Fibroblast of skin of left biceps (primary cell): ENCODE measurements at places on chromosomes 6 and 20.
A peak's percentile ranks its signal among the peaks of the same experiment; 100 is the strongest.

- no peak for DNase-seq
Observed at GRCh38 chr6:90701146-90701781, 114.4 kb upstream of the MAP3K7 start.

- peak; percentile 26 for DNase-seq
Observed at GRCh38 chr20:64083378-64083803, 807 bp downstream of the LKAAEAR1 start.

DNA sequence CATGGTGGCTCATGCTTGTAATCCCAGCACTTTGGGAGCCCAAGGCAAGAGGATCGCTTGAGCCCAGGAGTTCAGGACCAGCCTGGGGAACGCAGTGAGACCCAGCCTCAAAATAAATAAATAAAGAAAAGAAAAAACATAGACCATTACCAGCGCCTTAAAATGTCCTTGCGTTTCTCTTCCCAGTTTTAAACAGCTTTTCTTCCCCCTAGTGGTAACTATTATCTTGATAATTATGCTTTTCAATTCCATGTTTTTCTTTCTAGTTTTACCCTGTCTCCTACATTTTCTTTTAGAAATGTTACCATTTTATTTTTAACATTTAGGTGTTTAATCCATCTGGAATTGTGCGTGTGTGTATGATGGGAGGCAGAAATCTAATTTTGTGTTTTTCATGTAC lies 24.4 kb downstream of the DNAH8 start:
- no peak for DNase-seq

DNA sequence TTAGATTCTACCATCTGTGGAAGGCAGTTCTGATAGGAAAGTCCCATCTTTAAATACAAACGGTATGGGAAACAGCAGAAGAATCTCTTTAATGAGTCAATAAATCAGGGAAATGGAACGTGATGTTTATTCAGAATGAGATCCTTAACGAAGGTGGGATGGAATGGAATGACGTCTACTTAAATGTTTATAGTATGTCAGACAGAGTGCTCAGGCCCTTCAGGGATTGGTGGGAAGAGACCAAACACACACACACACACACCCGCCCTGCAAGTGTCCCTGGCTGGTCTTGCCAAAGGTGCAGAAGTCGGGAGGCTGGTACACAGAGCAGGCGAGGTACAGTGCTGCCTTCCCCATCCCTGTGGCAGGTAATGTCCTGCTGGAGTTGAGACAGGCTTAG lies 164.0 kb downstream of the FARS2 start:
- no peak for DNase-seq

DNA sequence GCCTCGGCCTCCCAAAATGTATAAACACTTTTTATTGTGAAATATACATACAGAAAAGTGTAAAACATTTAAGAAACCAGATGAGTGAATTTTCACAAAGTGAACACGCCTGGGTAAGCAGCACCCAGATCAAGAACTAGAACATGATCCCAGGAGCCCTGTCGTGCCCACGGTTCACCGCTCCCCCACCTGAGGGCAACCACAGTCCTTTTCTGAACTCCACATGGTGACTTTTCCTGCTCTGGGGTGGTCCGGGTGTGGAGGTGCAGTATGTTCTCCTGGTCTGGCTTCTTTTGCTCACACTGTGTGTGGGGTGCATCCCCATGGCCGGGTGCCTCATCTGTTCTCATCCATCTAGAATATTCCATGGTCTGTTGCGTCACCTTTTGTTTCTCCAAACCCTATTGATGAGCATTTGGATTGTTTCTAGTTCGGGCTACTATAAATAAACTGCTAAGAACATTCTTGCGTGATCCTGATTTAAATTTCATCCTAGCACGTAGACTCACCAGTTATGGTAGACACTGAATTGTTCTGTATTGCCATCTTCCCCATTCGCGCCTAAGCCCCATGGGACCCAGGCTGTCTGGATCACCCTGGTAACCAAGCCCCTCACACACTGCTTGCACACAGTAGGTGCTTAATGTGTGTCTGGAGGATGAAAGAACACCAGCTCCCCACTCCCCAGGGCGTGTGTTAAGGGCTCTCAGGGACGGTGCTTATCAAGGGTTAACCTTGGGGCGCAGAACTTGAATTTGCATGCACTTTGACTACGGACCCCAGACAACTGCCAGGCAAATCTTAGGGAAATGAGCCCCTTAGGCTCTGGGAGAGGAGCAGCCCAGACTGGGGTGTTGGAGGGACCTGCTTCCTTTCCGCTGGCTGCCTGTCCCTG lies 56.2 kb downstream of the CTCFL start:
- DNase-seq = no peak

GRCh38 chr20:54323227-54323734 lies 115.4 kb downstream of the PFDN4 start:
- DNase-seq = no peak

DNA sequence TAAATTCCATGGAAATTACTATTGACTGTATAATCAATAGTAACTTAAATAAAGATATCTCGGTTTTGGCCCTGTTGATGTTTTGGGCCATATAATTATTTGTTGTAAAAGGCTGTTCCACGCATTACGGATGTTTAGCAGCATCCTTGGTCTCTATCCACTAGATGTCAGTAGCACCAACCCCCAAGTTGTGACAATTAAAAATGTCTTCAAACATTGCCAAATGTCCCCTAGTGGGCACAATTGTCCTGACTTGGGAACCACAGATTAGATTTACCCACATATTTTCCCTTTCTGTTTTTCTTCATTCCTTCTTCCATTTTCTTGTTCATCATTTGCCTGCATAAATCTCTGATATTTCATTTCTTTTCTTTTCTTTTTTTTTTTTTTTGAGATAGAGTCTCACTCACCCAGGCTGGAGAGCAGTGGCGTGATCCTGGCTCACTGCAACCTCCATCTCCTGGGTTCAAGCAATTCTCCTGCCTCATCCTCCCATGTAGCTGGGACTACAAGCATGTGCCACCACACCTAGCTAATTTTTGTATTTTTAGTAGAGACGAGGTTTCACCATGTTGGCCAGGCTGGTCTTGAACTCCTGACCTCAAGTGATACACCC lies 13.6 kb upstream of the WFDC8 start:
- peak; percentile 7 for DNase-seq

- DNase-seq = no peak
Observed at GRCh38 chr6:11324453-11325015, 92.1 kb upstream of the NEDD9 start.

DNA sequence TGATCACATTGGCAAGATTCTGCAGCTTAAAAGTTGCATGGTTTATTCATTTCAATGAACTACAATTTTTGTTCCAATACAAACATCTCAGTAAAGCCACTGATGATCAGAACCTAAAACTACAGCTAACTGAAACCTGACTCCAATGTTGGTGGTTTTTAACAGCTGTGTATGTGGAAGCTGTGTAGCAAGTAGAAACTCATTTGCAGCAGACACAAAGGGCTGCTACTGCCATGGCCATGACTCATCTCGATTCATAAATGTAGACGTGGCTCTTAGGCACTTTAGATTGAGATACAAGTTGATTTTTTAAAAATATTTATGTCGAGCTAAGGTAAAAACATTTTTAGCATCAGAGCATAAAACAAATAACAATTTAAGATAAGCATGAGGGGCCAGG lies 19.5 kb upstream of the MAP3K4 start:
- DNase-seq = peak; percentile 90

GRCh38 chr20:53757472-53757913 lies 163.9 kb upstream of the ZNF217 start:
- no peak for DNase-seq

DNA sequence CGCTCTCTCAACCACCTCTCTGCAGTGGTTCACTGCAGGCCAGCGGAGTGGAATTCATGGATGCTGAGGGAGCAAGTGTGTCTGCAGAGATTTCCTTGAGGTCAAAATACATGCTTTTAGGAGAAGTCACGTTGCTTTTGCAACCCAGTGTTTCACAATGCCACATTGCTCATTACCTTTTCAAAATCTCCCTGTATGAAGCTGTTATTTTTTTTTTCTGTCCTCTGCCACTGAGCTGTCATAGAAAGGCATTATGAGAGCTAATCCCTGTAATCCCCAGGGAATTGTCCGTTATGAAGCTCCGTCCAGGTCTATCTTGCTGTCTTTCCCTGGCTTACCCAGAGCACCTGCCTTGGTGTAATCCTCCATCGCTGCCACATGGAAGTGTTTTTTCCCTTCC lies 60.5 kb upstream of the SLC22A23 start:
- DNase-seq = peak; percentile 88

DNA sequence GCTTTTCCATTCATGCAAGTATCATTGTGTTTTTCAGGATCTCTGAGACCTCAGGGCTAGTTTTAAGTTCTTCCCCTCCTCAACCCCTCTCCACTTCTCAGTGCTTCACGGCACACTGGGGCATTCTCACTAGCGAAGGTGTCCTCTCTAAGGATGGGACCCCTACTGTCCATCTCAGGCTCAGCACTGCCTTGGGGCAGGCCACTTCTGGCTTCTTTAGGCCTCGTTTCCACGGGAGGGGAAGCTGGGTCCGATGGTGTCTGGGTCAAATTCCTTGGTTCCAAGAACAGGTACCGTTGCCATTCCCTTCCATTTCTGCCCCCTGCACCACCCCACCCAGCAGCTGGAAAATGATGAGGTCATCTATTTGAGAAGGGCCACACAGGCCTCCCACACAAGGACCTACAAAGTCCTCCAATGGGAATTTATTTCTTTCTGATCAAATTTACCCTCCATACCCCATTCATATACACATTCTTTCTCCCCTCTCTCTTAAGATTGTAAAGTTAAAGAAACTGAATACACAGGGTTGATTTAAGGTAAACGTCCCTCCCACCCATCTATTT lies 17.2 kb downstream of the GNAS start:
- DNase-seq = no peak

DNA sequence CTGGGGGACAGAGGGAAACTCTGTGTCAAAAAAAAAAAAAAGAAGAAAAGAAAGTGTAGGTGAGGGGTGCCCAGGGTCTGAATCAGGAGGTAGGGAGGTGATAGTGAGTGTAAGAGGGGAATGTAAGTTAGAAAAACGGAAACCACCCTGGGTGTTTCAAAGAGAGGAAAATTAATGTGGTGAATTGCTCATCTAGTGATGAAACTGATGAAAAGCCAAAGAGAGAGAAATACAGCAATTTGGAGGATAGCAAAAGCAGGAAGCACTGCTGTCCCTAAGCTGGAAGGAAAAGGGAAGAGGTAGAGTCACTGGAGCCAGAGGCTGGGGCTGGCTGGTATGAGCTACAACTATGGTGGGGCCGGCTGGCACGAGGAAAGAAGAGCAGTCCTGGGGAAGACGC lies 85.0 kb upstream of the CEP85L start:
- DNase-seq = no peak

DNA sequence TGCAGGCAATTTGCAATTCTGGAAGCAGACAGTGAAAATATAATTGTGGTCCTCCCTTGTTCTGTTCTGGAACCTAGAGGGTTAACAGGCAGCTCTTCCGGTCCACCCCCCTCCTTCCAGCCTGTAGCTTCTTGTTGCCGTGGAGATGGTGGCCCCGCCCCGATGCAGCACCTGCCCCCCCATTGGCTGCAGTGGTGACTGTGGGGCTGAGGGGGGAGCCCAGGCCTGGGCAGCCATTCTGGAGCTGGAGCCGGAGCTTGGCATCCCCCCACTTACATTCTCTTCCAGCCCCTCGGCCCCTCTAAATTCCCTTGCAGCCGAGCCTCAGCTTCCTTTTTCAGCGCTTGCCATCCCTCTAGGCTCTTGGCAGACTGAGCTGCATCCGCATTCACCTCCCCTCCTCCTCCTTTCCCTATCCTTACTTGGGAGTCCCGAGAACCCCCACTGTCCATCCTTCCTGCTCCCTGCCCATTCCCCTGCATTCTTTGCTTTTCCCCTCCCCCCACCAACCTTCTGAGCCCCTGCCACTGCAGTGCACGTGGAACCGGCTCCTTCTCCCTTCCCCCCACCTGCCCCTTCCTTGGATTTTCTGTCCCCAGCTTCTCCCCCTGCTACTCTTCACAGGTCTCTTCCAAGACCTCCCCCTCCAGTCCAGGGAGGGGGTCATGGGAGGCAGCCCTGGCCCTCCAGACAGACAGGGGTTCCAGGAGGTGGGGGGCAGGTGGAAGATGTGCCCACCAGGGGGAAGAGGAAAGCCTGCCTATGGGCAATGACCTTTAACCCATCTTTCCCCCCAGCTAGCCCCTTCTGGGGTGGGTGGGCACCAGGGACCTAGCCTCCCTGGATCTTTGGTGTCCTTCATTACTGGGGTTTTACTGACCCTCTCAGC lies 11.4 kb downstream of the SYNGAP1 start:
- DNase-seq = no peak

GRCh38 chr6:130140084-130140483 lies 82.7 kb downstream of the SAMD3 start:
- no peak for DNase-seq

DNA sequence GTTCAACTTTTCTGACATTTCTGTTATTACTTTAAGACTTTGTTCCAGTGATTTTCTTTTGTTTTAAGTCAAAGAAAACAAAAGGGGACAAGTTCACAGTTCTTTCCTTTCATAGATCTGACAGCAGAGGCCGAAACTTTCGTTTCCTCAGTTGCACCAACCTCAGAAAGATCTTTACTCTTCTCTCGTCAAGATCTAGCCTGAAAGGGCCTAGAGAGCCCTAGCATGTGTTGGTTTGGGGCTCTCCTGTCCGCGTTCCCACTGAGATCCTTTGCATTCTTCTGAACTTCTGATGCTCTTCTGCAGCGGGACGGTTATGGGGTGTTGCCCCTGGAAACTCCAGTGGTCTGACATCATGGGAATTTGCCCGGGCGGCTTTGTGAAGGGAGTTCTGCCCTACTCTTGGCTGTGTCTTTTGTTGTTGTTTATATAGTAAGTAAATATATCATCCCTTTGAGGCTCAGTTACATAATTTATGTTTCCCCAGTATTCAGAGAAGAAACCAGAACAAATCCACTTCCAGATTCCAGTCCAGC lies 129.1 kb downstream of the SASH1 start:
- no peak for DNase-seq

DNA sequence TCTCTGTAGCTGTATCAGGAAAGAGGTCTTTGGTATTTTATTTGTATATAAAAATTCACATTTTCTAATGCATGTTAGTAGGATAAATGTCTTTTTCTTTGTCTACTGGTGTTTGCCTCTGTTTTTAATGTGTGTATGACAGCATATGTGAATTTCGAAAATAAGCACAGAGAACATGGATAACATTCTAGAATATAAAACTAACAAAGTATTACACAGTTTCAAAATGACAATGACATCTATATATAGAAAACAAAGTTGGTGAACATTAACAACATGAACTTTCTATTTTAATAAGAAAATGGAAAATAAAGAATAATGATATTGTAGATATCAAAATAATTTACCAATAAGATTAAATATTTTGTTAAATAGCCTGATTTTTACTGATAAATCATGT lies 608.0 kb downstream of the COL12A1 start:
- no peak for DNase-seq

GRCh38 chr6:27650620-27651370 lies 177.9 kb upstream of the ZNF184 start:
- DNase-seq = no peak

GRCh38 chr6:110542311-110543024 lies 66.1 kb upstream of the SLC22A16 start:
- no peak for DNase-seq

DNA sequence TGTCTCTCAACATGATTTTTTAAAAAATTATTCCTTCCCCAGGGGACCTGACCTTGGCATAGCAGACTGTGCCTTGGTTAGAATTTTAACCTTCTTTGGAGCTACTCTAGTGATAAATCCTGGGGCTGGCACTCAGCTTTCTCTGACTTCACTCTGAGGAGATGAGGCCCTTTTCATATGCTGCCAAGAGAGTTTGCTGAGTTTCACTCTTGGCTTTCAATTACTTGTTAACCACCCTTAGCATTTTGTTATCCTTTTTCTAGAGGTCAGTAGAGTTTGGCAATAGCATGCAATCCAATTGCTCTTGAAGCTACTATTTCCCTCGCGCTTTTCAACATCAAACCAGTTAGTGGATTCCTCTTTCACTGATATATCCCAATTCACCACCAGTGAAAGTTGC lies 920.3 kb downstream of the EYS start:
- DNase-seq = no peak
